ENCODE measurements at places on chromosomes 5 and 9. TPM values are rescaled to one million over a fixed set of nuclear protein-coding genes. Genes with fewer than 3 reads are reported as not detected.

DNA sequence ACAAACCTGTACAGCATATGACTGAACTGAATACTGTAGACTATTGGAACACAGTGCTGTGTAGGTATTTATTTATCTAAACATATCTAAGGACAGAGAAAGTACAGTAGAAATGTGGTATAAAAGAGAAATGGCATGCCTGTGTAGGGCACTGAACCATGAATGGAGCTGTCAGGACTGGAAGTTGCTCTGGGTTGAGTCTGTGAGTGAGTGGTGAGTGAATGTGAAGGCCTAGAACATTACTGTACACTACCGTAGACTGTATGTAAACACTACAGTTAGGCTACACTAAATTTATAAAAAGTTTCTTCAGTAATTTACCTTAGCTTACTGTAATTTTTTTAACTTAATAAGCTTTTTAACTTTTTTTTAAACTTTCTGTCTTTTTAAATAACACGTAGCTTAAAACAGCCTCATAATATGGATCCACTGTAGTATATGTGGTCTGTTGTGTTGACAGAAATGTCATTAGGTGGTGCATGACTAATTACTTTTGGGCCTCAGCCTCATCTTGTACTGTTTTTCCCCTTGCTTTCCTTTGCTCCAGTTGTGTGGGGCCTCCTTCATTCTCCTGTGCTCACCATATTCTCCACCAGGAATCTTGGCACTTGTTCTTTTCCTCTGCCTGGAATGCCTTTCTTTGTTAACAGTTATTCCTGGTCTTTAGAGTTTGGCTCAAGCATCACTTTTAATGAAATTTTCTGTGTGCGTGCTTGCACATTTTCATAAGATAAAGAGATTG, 8.8 kb downstream of the SPIN1 start:
- H3K27me3 ChIP-seq, result no peaks in the 10 kb centered on the region
- peaks cover 61% of the 10 kb centered on the region for H3K4me1 ChIP-seq
- peaks cover 22% of the 10 kb centered on the region for H3K36me3 ChIP-seq
- no peak overlapping the region for H3K4me3 ChIP-seq
- peak overlapping the region; percentile 14 for H3K27ac ChIP-seq

- peaks cover 14% of the 10 kb centered on the region for H3K4me1 ChIP-seq
- H3K36me3 ChIP-seq, result no peaks in the 10 kb centered on the region
- peak overlapping the region; percentile 84 for H3K27ac ChIP-seq
Observed at GRCh38 chr5:60700416-60700757, 421 bp upstream of the DEPDC1B start.

DNA sequence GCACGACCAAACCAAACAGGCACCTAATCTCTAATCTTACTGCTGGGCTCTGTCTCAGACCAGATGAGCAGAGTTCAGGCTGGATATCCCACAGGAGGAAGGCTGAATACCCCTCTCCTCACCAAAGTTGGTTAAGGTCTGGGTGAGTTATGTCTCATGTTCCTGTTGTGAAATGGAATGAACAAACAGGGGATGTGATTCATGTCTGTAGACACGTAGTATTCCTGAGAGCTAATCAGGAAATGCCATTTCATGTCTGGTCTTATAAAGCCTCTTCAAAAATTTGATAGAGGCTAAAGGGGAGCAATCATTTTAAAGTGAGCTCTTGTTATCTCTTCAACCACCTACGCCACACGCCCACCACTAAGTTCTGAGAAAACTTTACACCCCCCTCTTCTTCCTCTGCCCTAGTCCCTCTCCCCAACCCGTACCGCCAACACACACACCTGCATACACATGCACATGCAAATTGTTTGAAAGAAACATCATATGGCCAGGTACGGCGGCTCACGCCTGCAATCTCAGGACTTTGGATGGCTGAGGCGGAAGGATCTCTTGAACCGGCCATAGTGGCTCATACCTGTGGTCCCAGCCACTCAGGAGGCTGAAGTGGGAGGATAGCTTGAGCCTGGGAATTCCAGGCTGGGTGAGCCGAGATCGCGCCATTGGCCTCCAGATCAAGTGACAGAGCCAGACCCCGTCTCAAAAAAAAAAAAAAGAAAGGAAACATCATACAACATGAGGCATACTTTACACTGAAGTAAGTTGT, 69.8 kb upstream of the RAI14 start:
- H3K27me3 ChIP-seq, result no peaks in the 10 kb centered on the region
- peak; percentile 43 for DNase-seq
- peak overlapping the region; percentile 96 for H3K27ac ChIP-seq
- H3K4me1 ChIP-seq, result peaks cover 37% of the 10 kb centered on the region

DNA sequence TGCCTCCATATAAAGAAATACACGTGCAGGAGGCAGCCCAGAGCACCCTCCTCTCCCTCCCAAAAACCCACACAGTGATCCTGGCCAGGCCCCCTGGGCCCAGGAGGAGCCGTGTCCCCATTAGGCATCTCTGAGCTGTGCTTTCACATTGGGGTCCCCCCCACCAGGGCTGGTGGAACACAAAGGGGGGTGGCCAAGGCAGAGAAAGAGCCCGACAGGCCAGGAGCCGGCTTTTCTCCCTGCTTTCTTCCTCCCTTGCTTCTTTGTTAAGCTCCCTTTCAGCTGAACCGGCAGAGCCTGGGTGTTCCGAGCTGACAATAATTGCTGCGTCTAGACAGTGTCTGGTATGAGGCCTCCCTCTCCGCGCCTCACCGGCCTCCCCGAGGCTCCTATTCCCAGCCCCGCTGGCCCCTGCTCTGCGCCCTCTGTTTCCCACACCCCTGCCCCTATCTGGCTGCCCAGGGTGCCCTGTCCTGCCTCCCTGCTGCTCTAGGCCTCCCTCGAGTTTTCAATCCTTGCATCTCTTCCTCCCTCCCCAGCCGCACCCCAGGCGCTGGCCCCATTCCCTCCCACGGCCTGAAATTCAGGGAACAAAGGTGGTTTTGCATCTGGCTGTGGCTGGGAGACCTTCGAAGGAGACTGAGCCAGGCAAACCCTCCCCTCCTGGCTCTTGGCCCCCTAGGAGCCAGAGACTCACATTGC, 120.6 kb downstream of the C9orf50 start:
- H3K4me1 ChIP-seq, result peaks cover 54% of the 10 kb centered on the region
- peak overlapping the region; percentile 44 for H3K27ac ChIP-seq
- no peak overlapping the region for H3K4me3 ChIP-seq
- H3K27me3 ChIP-seq, result no peaks in the 10 kb centered on the region

DNA sequence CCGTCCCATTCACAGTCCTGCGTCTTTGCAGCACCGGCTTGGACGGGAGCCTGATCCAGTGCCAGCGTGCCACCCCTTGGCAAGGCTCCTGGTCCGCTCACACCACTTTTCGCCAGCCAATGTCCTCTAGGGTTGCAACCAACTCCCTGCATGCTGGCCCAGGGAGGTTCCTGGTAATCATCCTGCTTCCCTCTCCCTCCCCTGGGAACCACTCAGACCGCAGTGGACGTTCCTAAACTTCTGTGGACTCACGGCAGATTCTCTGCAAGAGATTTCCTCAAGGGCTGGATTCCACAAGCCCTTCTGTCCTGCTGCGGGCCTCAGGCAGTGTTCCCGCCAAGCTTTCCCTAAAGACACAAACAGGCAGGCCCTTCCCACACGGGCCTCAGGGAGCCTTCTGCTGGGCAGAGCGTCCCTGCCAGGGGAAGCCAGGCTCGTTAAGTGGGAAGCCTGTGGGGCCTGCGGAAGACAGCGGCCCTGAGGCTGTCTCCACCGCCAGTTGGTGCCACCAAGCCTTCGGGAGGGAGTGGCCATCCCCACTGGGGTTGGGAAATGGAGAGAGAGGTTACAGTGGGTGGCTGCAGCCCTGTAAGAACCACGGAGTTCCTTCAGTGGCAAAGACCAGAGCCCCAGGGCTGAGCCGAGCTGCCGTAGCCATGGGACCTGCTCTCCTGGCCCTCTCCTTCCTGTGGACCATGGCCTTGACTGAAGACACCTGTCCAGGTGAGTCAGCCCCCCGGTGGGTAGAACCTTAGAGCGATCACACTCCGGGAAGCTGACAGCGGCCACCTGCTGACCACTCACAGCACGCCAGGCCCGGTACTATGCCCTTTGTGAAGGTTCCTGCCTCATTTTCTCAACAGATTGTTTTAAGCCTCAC, 16.4 kb upstream of the FCN2 start:
- H3K4me1 ChIP-seq, result no peaks in the 10 kb centered on the region
- no peaks in the 10 kb centered on the region for H3K27me3 ChIP-seq
- no peak overlapping the region for H3K4me3 ChIP-seq
- no peaks in the 10 kb centered on the region for H3K36me3 ChIP-seq
- no peak for DNase-seq

DNA sequence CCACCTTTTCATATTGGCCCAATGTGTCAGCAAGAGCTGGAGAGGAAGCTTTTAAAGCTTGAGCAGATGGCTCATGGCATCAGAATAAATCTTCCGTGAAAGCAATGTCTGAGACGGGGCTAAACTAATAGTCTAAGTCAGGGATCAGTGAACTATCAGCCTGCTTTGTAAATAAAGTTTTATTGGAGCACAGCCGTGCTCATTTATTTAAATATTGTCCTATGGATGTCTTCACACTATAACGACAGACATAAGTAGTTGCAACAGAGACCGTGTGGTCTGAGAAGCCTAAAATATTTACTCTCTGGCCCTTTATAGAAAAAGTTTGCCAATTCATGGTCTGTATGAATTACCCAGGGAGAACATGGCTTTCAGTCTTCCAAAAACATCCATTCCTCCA, 85.6 kb upstream of the SLC44A1 start:
- H3K36me3 ChIP-seq, result no peaks in the 10 kb centered on the region
- no peak overlapping the region for H3K27ac ChIP-seq
- peaks cover 8% of the 10 kb centered on the region for H3K4me1 ChIP-seq

Gene AJM1
- 0.11 TPM for total RNA-seq

Gene LRRC19
- not detected for total RNA-seq

Gene BRINP1
- total RNA-seq, result not detected

Data from SJSA1 (cell line).